ENCODE measurements at places on chromosomes 1 and 21.
A peak's percentile ranks its signal among the peaks of the same experiment; 100 is the strongest.

DNA sequence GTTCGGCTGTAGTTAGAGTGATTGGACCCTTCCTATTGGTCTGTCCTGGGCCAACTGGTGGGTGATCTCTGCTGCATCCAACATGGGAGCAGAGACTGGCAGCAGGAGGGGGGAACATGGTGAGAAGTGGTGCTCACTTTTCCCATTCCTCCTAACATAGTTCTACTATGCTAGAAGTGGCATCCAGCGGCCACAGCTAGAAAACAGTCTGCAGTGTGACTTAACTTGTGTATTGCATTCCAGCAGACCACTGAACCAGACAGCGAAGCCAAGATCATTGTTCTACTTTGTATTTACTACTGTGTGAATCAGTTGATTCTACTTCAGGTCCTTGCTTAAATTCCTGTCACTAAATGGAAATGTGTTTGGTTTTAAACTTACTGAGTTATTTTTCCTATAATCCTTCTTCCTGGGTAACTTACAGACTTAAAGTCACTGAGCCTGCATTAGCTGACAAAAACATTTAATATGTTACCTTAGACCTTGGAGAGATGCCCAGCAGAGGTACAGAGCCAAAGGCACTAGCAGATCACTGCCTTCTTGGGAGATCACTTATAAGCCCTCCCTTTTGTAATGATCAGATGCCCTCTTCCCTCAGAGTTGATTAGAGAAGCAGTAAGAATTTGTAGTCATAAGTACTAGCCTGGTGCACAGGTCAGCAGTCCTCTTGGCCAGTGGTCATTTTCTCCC, 8.2 kb downstream of the FABP3 start:
- no peak for DNase-seq

DNA sequence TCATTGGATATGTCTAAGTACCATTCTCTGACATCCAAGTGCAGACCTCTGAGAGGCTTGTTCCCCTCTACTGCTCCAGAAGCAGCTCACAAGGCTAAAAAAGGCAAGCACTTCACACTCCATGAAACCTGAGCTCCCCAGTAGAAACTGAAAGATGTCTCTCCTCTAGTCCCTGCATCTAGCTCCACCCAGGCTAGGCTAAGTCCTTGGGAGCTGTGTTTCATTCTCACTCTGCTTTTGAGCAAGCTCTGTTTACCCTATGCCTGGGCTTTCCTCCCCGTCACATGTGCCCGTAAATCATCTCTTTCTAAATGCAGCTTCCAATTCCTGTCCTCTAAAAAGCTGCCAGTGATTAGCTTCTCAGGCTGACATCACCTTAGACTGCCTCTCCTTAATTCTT, 39.0 kb downstream of the LRRC71 start:
- no peak for DNase-seq

GRCh38 chr1:169869426-169869825, 24.3 kb downstream of the SCYL3 start:
- DNase-seq = no peak

- DNase-seq = peak; percentile 7
These were observed 37.3 kb downstream of the PABPC4 start for GRCh38 chr1:39539252-39539790.

GRCh38 chr1:89941110-89941766, 53.7 kb upstream of the ZNF326 start:
- no peak for DNase-seq

- DNase-seq = no peak
These were observed 35.8 kb downstream of the OLFML2B start for GRCh38 chr1:161987872-161988271.

Data from HS-27A (cell line).